Kidney glomerular epithelial cell (primary cell): ENCODE measurements at places on chromosomes 16 and 17.

GRCh38 chr16:87206646-87207451 is 110.3 kb downstream of the C16orf95 start:
- DNase-seq: no peak

DNA sequence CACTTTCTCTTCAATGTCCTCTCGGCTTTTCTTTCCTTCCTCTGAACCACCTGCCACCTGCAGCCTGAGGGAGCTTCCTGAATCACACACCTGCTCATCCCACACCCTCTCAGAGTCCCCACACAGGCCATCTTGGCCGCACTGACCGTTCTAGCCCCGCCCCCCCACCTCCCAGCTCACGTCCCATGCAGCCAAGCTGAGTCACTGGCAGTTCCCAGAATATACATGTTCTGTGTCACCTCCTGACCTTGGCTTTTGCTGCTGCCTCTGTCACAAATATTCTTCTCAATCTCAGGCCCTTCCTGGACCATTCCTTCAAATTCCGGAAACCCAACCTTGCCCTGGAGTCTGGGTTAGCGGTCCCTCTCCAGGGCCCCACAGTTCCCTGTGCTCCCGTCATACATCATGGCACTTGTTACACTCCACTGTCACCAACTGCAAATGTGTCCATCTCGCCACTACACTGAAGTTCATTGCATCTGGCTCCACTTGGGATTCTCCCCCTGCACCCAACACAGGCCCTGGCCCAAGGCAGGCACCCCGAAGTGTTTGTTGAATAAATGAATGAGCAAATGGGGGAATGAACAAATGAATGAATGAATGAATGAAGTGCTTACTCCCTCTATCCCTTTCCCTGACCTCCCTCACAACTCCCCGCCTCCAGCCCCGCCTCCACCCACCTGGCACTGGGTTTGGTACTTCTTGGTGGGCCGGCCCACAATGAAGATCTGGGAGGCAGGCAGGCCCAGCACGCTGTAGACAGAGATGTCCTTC is 12.8 kb downstream of the PIMREG start:
- no peak for DNase-seq

DNA sequence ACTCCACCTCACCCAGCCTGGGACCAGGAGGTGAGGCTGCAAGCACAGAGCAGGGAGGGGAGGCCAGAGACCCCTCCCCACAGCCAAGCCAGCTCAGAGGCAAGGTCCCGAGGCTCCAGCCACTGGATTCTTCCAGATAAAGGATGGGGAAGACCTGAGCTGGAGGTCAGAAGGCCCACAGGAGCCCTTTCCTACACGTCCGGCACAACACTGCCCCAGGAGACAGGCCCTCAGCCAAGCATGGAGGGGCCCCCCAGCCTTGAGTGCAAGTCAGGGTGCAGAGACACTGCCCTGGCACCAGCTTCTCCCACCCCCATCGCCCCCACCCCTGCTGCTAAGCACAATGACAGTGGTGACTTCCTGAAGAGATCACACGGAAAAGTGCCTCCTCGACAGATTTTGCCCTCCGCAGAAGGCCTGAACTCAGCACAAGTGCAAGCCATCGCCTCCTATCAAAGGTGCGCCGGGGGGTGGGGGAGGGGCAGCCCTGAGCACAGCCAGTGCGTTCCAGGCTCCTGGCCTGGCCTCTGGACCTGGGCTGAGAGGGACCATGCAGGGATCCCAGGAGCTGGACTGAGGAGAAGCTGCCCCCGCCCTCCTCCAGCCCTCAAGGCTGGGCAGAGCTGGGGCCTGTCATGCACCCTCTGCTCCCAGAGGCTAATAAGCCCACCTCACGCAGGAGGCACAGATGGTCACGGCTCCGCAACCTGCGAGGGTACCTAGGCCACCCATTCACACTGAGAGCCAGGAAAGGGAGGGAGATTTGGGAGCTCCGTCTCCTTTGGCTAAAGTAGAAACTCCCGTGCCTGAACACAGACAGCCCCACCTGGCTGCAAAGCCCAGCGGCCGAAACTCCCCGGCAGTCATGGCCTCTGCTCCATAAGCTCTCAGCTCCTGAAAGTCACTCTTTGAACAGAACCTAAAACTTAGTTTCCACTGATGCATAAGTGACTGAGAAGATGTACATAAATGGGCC is 2.7 kb downstream of the MAFG start:
- DNase-seq: no peak

GRCh38 chr16:17497648-17498047 is 26.9 kb upstream of the XYLT1 start:
- no peak for DNase-seq

DNA sequence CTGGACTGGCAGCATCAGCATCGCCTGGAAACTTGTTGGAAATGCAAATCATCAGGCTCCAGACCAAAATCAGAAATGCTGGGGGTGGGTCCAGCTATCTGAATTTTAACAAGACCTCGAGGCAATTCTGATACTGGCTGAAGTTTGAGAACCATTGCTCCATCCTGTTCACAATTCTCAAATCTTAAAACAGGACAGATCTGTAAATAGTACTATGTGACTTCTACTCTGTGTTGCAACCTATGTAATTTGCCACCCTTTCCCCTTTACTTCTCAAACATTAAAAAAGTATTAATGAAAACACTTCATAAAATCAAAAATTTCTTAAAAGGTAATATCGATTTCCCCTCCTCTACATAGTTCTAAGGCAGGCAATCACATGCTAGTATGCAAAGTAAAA is 28.5 kb downstream of the CACNG1 start:
- DNase-seq: no peak

- DNase-seq: no peak
Observed at GRCh38 chr16:30458561-30459394, 13.1 kb upstream of the SEPHS2 start.

- DNase-seq: peak; percentile 71
Observed at GRCh38 chr17:65154770-65155589, 17.8 kb downstream of the RGS9 start.

- peak; percentile 66 for DNase-seq
Observed at GRCh38 chr17:2844416-2844815, 48.2 kb downstream of the RAP1GAP2 start.

- DNase-seq: peak; percentile 80
Observed at GRCh38 chr16:57892041-57892440, 78.9 kb downstream of the CNGB1 start.

GRCh38 chr17:57559634-57560318 is 185.3 kb downstream of the CCDC182 start:
- DNase-seq: no peak

DNA sequence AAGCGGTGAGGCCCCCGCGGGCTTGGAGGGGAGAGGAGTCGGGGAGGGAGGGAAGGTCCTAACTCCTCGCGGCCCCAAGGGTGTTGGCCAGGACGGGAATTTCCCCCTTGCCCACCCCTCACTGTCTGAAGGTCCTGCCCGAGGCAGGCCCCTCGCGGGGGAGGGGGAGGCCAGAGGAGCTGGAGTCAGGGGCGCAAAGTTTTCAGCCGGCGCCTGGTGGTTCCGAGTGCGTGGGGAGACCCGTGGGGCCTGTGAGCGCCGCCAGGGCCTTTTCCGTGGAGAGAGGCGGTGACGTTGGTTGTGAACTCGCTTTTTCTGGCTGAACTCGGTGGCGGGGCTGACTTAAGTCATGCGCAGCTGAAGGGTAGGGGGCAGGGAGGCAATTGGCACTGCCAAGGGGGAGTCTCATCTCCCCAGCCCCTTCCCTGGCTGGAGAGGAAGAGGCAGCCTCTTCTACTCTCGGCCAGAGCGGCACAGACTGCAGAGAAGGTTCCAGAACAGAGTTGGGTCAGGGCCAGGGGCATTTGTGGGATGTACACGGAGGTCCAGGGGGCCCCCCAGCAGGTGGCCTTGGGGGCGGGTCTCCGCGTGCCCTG is 1.5 kb downstream of the CACNA1H start:
- DNase-seq: no peak

DNA sequence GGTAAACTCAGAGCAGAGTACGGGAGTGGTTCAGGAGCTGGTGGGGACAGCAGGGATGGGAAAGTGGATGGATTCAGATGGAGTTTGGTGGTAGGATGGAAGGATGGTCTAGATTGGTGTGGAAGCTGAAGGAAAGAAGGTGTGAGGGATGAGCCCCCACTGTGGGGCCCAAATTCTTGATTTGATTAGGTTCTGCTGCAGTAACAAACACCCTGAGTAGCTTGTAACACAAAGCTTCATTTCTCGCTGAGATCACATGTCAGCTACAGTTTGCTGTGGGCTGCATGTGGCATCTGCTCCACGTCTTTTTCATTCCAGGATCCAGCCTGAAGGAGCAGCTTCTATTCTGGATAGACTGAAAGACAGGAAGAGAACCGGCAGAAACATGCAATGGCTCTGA is 143.8 kb downstream of the IRX3 start:
- DNase-seq: no peak

- DNase-seq: no peak
Observed at GRCh38 chr17:10198509-10199249, at the start of gene GAS7. Gene GAS7, minus strand, starts transcription at chr17:10198606.

DNA sequence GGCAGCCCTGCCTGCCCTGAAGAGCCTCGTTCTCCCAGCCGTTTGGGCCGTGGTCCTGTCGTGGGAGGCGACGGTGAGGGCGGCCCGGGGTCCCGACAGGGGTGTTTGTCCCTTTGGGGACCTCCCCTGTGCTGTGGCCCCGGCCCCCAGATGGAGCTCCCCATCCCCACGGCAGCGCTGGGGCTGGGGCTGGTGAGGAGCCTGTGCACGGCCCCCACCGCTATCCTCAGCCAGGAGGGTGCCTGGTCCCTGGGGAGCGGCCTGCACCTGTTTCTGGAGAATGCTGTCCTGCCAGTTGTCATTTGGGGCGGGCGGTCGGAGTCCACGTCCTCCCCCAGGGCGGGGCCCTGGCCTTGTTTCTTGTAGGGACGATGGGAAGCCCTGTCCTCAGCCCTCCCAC is 6.6 kb downstream of the CAPN15 start:
- DNase-seq: no peak

- DNase-seq: no peak
Observed at GRCh38 chr17:19331543-19332245, 30.8 kb downstream of the B9D1 start.

- DNase-seq: no peak
Observed at GRCh38 chr17:43396491-43397060, 2.2 kb upstream of the ARL4D start.

- DNase-seq: peak; percentile 65
Observed at GRCh38 chr17:14068542-14069250, 608 bp upstream of the COX10 start.

DNA sequence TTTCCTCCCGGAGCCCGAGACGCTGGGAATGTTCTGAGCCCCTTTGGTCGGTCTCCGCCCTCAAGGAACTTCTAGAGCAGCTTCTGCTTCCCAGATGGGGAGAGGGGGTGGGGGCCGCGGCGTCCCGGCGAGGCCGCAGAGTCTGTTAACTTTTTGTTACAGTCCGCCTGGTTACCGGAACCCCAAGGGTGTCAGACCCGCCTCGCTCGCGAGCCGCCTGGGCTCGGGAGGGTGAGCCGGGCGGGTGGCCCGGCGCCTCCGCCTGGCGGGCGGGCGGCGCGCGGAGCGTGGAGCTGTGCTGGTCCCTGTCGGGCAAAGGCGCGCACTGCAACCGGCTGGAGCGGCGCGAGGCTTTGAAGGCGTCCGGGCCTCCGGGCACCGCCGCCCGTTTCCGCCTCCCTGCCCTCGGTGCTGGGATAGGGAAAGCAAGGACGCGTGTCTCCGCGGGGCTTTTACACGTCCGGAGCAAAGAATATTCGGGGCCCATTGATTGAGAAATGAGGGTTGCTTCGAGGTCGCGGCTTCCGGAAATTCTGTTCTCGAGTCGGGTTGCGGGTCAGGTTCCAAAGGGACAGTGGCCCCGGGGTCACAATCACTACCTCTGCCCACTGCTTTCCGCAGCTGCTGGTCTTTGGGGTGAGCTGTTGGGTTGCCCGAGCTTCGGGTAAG is 1.7 kb downstream of the HS3ST3B1 start:
- peak; percentile 48 for DNase-seq

- no peak for DNase-seq
Observed at GRCh38 chr17:1800240-1800639, 29.5 kb downstream of the SMYD4 start.

GRCh38 chr17:3693829-3694231 is 2.1 kb downstream of the P2RX5 start:
- no peak for DNase-seq

DNA sequence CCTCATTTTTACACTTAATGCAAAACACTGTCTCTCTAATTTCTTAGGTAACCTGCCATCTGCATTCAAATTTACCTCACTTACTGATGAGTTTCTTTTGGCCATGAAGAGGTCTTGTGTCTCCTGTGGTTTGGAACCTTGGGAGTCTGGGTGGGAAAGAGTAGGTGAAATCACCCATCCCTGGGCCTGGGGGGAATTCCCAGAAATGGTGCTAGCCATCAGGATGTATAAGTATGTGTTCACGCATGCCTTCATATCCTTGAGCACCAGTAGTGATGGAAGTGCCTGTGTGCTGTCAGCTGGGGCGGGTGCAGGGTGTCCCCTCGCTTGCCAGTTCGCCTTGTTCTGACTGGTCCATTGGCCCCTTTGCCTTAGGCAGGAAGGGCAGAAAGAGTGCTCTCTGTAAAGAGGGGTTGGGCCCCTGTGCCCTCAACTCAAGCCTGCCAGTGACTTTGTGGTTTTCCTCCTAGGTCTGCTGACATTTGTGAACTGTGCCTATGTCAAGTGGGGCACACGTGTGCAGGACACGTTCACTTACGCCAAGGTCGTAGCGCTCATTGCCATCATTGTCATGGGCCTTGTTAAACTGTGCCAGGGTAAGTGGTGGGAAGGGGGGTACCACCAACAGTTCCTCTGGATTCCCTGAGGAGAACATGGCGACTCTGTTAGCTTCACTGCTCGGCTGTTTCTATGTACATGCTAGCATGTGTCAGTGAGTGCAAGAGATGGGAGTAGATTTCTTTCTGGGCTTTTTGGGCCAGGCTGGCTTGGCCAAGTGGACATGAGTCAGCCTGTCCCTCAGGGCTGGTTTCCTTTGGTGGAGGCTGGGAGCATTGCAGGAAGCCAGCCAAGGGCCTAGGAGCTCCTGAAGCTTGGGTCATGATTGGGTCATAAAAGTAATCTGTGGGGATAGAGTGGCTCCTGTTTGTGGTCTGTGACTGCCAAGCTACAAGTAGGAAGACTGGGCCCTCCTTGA is 23.2 kb downstream of the SLC7A6OS start:
- DNase-seq: no peak

GRCh38 chr16:56191156-56191815 is at the start of gene GNAO1:
Gene GNAO1, plus strand, starts transcription at chr16:56191489. Its CDS starts 747 bp downstream, at chr16:56192236.
- no peak for DNase-seq

DNA sequence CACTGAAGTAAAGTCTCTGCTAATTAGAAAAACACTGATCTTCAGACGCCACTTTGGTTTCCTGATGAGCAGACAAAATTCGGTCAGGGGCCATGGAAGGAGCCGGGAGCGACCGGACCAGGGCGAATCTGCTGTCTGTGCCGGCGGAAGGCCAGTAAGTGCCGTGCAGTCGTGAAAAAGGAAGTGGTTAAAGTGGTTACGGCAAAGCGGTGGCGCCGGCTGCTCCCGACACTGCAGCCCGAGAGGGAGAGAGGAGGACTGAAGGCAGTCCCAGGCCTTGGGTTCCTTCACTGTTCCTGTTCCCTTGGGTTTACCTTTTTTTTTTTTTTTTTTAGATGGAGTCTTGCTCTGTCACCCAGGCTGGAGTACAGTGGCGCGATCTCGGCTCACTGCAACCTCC is 17.3 kb upstream of the HEXD start:
- no peak for DNase-seq

- no peak for DNase-seq
Observed at GRCh38 chr17:65103896-65104295, 33.3 kb upstream of the RGS9 start.

- DNase-seq: peak; percentile 23
Observed at GRCh38 chr16:26863931-26864330, 202.8 kb upstream of the C16orf82 start.

GRCh38 chr16:80511824-80512592 is 28.8 kb upstream of the DYNLRB2 start:
- DNase-seq: no peak
